Naive B cell (primary cell): ENCODE measurements at places on chromosomes 1 and 21. TPM values are rescaled to one million over a fixed set of nuclear protein-coding genes. Genes with fewer than 3 reads are reported as not detected.

GRCh38 chr21:17370263-17370662 lies 142.6 kb upstream of the CXADR start:
- DNase-seq, result no peak

DNA sequence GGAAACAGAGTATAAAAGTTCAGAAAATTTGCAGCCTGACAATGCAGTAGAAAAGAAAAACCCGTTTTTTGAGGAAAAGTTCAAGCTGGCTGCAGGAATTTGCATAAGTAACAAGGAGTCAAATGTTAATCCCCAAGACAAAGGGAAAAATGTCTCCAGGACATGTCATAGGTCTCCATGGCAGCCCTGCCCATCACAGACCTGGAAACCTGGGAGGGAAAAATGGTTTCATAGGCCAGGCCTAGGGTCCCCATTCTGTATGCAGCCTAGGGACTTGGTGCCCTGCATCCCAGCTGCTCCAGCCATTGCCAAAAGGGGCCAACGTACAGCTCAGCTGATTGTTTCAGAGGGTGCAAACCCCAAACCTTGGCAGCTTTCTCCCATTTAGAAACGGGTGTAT lies 3.6 kb upstream of the KCNT2 start:
- DNase-seq, result no peak

DNA sequence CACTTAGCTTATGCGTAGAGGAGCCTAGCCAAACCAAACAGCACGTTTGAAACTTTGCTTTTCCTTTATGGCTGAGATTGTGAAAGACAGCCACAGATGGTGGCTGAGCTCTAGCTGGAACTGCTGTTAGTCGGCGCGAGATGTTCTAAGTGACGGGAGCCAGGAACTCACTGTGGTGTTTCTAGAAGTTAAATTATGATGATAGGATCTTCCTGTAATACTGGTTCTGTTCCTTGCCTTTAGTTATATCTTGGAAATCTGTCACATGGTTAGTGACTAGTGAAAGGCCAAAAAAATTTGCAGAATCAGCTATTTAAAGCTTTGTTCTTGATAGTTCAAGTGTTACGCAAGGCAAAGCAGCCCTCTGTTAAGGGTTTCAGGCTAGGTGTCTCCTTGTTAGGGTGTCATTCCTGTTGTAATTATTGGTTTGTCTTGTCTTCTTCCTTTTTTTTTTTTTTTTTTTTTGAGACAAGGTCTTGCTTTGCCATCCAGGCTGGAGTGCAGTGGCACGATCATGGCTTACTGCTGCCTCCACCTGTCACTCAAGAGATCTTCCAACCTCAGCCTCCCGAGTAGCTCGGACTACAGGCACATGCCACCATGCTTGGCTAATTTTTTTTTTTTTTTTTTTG lies 22.6 kb downstream of the AK4 start:
- DNase-seq, result no peak

GRCh38 chr1:203028067-203028783 lies 1.9 kb downstream of the PPFIA4 start:
- no peak for DNase-seq

GRCh38 chr1:76593618-76594017 lies 273.7 kb upstream of the ST6GALNAC5 start:
- DNase-seq, result no peak

DNA sequence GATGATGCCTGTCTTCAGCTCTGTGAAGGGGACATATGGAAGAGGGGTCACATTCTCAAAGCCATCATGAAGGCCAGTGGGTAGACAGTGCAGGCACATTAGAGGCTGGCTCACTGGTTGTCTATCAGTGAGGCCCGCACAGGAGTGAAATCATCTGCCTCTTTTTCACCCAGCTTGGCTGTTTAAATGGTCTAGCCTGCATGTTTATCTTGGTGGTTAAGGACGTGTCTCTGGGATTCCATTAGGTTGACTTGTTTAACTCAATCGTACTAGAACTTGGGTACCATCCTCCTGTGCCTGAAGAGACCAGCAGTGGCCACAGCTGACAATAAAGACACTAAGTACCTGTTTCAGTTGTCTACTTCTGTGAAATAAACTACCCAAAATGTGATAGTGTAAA lies 219.3 kb downstream of the PLPP3 start:
- DNase-seq, result no peak

DNA sequence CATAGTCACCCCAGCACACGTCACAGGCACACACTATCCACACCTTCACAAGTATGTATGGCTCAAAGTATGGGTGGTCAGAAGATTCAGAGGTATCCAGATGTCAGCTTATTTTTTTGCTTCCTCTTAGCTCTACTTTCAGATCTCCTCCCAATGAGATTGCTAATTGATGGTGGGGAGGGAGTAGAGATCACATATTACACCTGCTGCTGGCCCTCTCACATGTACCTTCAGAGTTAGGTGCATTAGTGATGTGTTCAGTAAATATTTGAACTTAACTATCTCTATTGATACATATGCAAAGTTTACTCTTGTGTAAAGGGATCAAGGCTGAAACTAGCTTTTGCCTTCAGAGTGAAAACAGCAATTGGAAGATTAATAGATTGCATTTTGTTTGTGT lies 262.6 kb downstream of the PCP4 start:
- DNase-seq, result no peak

DNA sequence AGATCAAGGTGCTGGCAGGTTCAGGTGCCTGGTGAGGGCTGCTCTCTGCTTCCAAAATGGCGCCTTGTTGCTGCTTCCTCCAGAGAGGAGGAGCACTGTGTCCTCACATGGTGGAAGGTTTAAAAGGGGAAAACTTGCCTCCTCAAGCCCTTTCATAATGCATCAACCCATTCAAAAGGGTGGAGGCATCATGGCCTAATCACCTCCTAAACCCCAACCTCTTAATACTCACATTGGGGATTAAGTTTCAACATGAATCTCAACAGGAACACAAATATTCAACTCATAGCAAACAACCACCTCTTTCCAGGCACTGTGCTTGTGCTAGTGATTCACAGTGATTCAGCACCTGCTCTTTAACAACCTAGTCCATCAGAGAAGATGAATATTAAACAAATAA lies 4.2 kb downstream of the S100A12 start:
- DNase-seq, result no peak

Gene GPR25
- polyA plus RNA-seq, result not detected

Gene CFAP141
- not detected for polyA plus RNA-seq

Gene TNFRSF14
- 75.6 TPM for polyA plus RNA-seq

Gene LIN28A
- polyA plus RNA-seq, result not detected

Gene KRTAP19-1
- not detected for polyA plus RNA-seq

Gene TIAM1
- 0.31 TPM for polyA plus RNA-seq

Gene GBP7
- polyA plus RNA-seq, result not detected

Gene LYPD8
- polyA plus RNA-seq, result not detected
